ENCODE measurements at places on chromosomes 1 and 21. TPM values are rescaled to one million over a fixed set of nuclear protein-coding genes. Genes with fewer than 3 reads are reported as not detected.

GRCh38 chr1:112904071-112904830 is 51.7 kb downstream of the SLC16A1 start:
- DNase-seq, result peak; percentile 96

DNA sequence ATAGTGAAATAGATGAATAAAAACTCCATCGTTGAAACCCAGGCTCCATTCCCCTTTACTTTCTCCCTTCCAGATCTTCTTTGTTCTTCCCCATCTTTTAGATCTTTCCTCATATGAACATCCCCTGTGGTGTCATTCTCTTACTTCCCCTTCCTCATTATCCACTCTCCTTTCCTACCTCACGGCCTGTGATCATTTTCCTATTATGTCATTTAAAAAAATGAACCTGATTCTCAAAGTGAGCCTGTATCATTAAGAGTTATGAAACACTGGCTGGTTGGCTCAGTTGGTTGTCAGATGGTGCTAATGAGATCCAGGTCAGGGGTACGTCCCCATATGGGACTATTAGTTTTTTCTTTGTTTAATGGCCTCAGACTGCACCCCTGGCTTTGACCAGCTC is 38.3 kb downstream of the TCEANC2 start:
- no peak for DNase-seq

- no peak for DNase-seq
These were observed 196.4 kb downstream of the KAZN start for GRCh38 chr1:14794906-14795305.

DNA sequence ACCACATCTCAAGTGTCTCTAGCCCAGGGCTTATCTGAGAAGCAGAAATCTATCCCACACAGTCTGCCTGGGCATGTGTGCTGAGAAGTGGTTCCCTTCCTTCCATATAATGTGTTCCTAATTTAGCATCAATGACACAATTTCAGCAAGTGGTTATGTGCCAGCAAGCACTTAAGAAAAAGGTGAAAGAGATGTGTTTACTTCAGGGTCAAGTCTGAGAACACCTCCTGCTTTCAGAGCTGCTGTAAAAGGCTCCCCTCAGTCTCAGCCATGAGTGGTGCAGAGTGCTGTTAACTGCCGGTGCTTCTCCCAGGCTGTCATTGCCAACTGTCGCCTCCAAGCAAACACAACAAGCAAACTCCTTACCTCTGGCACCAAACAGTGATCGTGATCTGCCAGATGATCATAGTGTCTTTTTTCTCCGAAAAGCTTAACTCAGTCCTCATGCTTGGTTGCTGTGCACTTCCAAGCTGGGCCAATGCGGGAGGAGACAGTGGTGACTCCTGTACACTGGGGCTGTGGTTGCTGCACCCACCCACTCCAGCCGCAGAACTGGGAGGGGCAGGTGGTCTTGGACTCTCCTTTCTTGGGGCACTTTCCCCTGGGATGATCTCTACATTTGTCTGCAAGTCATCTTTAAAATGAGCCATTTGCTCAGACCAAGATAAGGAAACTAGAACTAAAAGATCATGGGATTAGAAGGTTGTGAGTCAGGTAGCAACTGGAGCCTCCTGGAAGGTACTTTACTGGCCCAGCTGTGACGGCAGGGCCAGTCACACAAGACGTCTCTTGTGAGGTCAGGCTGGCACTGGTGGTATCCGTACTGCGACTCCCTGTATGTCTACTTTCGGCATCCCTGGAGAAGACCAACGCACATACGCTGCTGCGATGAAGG is 32.4 kb downstream of the ATP1A1 start:
- no peak for DNase-seq

DNA sequence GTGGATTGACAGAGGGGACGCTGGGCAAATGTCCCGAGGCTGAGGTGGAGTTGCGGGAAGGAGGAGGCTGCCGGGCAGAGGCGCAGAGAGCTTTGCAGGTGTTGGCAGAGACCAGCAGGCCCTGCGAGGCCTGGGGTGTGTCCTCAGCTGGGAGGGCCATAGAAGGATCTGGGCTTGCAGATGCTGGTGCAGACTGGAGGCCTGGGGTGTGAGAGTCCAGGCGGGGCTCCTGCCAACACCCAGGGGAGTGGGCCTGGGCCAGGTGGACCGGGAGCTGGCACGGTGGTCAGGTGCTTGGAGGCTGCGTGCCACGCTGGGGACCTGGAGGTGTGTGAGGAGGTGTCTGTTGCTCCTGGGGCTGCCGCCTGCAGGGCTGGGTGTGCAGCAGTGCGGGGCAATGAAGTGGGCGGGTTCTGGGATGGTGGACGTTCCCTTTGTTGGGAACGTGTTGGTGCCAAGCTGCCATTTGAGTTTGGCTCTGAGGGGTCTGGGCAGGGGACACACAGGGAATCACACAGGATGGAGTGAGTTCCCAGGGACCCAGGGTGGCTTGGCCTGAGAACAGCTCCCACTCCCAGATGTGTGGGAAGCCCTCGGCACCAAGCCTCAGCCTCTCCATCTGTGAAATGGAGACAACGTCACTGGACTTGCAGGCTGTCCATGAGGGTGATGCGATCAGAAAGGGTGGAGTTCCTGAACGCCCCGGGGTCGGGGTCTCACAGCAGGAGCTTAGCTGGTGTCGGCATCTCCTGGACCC is 39.9 kb upstream of the POFUT2 start:
- no peak for DNase-seq

DNA sequence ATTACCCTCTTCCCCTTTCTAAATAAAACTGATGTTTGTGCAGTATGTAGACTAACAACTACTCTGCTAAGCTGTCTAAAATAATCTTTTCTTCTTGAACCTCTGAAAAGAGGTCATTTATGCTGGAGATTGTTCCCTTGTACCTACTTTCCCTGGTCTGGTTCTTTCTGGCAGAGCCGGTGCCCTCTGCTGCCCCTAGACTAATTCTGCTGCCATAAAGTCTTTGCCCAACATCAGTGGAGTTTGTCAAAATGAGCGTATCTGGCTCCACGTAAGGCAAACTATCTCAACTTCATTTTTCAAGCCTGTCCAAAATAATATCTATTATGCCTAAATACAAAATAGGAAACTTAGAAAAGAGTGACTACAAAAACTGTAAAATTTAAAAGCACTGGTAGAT is 30.9 kb upstream of the ANGPTL7 start:
- DNase-seq, result no peak

- peak; percentile 36 for DNase-seq
These were observed 107.5 kb downstream of the HIVEP3 start for GRCh38 chr1:41811051-41811795.

DNA sequence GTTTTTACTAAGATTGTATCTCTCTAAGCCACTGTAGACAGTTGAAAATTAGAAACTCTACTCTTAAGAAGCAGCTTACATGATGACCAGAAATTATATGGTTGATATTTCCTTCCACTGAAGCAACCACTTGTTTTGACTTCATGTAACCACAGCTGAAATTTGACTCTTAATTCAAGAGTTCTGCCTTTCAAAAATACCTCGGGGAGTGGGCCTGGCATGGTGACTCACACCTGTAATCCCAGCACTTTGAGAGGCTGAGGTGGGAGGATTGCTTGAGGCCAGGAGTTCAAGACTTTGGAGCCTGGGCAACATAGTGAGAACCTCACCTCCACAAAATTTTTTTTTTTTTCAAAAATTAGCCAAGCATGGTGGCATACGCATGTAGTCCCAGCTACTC is 4.3 kb downstream of the AMPD1 start:
- no peak for DNase-seq

GRCh38 chr1:219744652-219745469 is 132.0 kb upstream of the ZC3H11B start:
- no peak for DNase-seq

- no peak for DNase-seq
These were observed 46.6 kb upstream of the ATP1A1 start for GRCh38 chr1:116326486-116326885.

- DNase-seq, result peak; percentile 74
These were observed 56.2 kb downstream of the RUNX1 start for GRCh38 chr21:34992736-34993398.

DNA sequence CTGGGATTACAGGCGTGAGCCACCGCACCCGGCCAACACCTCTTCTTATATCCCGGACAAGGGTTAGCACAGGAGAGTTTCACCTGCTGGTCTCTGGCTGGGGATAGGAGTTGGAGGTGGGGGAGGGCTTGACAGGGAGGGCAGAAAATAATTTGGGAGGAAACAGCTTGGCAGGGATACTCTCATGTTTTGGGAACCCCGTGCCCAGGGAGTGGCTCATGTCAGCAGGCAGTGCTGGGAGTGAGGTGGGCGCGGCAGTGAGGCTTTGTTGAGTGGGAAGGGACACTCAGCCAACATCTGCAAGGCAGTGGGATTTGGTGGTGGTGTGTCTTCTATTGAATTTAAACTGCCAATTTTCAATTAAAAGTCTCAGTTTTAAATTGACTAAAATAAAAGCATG is 1.1 kb upstream of the THEM5 start:
- no peak for DNase-seq

DNA sequence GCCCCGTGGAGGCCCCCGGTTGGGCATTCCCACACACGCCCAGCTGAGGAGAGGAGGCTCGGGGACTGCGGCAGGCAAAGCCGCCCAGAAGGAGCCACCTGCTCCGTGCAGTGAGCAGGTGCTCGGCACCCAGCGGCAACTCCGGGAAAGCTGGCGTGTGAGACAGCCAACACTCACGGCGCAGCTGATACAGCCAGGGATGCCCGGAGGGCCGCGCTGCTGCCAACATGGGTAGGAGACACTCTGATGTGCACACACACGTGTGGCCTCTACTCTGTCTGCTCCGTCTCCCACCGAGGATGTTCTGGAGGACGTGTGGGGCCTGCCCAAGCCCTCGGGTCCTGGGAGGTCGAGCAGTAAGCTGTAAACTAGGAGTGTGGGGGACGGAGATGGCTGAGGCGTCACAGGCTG is 12.9 kb downstream of the MORN1 start:
- no peak for DNase-seq

GRCh38 chr1:94807742-94808491 is 12.2 kb upstream of the SLC44A3 start:
- peak; percentile 89 for DNase-seq

DNA sequence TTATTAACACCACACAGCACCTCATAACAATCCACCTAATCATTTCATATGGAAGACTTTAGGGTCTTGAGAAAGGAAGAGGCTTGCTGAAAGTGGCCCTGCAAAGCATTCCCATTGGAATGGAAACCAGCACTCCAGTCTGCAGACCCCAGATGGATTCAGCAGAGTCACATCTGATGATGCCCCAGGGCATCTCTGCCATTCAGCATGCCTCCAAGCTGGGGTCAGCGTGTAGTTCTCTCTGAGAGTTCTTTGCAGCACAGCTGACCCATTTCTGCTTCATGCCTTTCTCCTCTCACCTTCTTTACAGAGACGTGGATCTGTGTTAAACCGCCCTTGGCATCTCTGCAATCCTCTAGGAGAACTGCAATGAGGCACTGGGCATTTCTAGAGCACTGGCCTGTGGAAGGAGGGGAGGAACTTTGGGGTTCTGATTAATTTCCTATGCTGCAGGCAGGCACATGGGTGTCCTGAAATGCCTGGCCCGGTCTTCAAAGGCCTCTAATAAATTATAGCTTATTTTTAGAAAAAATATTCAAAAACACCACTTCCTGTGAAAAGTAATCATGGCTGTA is 2.6 kb upstream of the LUZP1 start:
- no peak for DNase-seq

- peak; percentile 93 for DNase-seq
These were observed 54.4 kb upstream of the BCL10 start for GRCh38 chr1:85330711-85331290.

GRCh38 chr1:20682571-20683236 is 21.5 kb upstream of the DDOST start:
- no peak for DNase-seq

DNA sequence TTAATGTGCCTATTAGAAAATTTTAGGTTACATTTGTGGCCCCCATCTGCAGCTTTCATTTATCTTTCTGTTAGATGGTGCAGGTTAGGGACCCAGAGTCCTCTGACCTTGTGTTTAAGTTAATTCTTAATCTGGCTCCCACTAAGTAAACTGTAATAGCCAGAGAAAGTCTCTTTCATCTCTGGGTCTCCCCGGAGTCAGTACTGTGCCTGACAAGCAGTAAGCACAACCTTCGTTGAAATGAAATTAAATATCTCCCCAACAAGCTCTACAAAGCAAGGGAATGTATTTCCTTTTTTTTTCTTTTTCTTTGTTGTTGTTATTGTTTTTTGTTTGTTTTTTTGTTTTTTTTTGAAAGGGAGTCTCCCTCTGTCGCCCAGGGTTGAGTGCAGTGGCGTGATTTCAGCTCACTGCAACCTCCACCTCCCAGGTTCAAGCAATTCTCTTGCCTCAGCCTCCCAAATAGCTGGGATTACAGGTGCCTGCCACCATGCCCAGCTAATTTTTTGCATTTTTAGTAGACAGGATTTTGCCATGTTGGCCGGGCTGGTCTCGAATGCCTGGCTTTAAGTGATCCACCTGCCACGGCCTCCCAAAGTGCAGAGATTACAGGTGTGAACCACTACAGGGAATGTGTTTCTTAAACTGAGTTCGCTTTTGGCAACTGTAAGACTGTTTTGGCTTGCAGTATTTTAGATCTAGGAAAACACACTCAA is 81.6 kb downstream of the HHIPL2 start:
- DNase-seq, result no peak

- no peak for DNase-seq
These were observed 167.3 kb upstream of the KCNJ6 start for GRCh38 chr21:38083535-38083934.

GRCh38 chr1:210049616-210050015 is 111.6 kb downstream of the SYT14 start:
- no peak for DNase-seq

GRCh38 chr1:58781541-58782177 is 2.2 kb downstream of the JUN start:
- no peak for DNase-seq

GRCh38 chr1:22018583-22019559 is 17.4 kb downstream of the CELA3A start:
- peak; percentile 80 for DNase-seq

- no peak for DNase-seq
These were observed 88.1 kb upstream of the JAK1 start for GRCh38 chr1:65054481-65054880.

DNA sequence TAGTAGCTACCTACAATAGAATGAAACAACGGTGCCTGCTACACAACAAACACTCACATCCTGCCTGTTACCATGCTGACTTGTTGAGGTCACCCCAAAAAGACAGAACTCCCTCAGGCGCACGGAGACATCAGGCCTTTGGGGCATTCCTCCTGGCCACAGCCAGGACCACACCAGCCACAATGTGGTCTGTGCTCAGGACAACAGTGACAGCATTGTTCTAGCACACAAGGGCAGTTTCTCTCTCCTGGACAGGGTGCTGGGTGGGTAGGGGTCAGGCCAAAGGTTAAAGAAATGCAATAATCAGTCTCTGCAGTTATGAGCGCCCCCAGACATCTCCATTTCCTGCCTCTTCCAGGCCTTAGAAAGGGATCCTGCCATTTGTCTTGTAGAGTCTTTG is 39.5 kb downstream of the CTNNBIP1 start:
- DNase-seq, result no peak

GRCh38 chr1:147586414-147586813 is 45.1 kb downstream of the BCL9 start:
- DNase-seq, result no peak

The GPR25 gene
- not detected for total RNA-seq

The C1QA gene
- total RNA-seq, result not detected

The IL20 gene
- not detected for total RNA-seq

The GNPAT gene
- total RNA-seq, result 129 TPM

The PLA2G2C gene
- not detected for total RNA-seq

The LENEP gene
- not detected for total RNA-seq

The VWA5B1 gene
- not detected for total RNA-seq

The MX1 gene
- total RNA-seq, result 11.4 TPM

The LCE6A gene
- total RNA-seq, result not detected

The NOTCH2 gene
- total RNA-seq, result 62.2 TPM
